T-helper 9 cell (primary cell): ENCODE measurements at places on chromosomes 4 and X.

DNA sequence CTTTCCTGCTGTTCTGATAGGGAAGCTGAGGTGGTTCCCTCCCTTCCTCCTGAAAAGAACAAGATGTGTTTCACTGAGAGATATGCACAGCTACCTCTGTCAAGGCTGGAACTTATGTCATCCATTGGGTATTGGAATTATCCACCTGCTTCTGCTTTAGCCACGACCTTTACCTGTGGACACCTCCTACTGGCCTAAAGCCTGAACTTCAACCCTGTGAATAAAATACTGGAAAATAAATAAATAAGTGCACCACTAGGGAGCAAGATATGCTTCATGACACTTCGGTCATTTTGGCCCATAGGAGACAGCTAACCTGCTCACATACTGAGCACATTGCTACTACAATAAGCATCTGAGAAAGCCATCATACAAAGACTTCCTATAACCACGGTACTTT, 419.9 kb upstream of the NWD2 start:
- no peak for DNase-seq

DNA sequence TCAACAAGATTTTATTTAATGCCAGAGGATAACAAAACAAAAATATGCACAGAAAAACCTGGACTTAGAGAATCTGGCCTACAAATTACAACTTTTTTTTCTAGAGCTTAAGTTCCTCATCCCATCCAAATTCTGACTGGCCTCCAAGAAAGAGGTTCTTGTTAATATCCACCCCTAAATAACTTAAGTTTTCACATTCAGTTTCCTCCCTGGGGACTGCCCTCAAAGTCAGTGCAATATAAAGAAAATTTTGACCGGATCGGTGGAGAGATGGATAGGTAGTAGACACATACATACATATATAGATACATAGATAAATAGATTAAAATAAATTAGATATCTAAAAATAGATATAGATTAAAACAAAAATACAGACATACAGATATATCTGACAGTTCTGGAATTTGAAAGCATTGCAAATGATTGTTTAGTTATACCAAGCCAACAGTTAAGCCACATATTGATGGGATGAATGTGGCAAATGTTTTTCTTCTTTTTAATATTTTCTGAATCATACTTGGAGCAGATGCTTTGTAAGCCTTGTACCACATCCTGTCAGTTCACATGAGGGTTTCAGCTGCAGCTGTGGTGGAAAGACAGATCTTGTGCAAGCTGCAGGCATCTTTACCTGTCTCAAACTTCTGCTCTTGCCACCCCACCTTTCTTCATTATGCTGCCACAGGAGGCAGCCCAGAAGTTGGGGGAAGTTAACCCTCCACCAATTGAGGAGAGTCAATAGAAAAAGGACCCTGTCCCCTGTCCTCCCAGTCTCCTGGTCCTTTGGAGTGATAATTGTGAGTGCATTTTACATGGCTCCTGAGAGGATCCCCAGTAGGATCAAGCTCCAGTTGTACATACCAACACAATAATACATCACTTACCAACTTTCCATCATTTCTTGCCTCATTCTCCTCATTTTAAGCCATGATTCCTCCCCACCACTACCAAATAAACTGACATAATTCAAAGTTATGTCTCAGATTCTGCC, 58.5 kb upstream of the PRDM8 start:
- DNase-seq = peak; percentile 25

DNA sequence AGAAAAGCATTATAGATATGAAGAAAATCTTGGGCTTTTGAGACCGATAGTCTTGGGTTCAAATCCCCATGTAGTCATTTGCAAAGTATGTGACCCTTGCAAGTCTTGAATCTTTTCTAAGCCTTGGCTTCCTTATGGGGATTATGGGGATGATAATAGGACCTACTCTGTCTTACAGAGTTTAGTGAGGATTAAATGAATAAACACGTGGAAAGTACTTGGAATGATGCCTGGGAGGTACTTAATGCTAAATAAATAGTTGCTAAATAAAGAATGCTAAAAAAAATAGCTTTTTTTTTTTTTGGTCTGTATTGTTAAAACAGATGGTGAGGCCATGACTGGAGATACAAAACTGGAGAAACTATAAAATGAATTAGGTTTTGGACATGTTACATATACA, 292.7 kb downstream of the GPAT3 start:
- no peak for DNase-seq

GRCh38 chr4:57405359-57405758, 295.2 kb upstream of the IGFBP7 start:
- no peak for DNase-seq

DNA sequence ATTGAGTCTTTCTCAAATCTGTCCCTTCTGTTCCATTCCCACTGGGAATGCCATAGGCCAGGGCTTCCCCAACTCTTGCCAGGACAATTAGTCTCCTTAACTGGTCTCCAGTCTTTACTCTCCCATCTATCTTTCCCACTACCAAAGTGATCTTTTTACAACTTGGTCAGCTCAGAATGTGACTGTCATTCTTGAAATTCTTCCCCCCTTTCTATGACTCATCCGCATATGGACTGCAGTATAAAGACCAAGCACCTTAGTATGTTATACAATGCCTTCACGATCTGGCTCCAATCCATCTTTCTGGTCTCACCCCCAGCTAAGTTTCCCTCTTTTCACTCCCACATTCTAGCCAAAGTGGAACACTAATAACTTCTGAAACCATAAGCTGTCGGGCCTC, 383.8 kb downstream of the OPHN1 start:
- no peak for DNase-seq

DNA sequence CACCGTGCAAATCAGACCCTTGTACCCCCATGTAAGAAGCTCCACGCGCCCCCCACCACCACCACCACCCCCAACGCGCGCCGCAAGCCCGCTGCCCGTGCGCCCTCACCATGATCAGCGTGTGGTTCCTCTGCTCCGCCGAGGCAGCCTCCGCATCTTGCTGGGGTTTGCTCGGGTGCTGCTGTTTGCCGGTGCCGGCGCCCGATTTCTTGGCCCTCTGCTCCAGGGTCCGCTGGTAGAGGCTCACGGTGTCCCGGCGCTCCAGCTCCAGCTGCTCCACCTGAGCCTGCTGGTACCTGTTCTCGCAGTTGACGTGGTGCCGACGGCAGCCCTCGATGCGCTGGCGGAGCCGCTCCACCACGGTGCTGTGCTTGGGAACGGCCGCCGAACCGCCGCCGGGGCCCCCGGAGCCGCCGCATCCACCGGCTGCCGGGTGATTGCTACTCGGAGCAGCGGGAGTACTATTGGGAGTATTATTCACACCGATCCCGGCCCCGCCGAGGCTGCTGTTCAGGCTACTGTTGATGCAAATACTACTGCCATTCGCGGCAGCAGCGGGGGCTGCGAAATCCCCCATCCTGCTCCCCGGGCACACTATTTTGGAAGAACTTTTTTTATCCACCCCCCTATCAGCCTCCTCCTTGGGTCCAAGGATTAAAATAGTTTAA, 1.1 kb downstream of the MAML3 start:
- DNase-seq = peak; percentile 31

DNA sequence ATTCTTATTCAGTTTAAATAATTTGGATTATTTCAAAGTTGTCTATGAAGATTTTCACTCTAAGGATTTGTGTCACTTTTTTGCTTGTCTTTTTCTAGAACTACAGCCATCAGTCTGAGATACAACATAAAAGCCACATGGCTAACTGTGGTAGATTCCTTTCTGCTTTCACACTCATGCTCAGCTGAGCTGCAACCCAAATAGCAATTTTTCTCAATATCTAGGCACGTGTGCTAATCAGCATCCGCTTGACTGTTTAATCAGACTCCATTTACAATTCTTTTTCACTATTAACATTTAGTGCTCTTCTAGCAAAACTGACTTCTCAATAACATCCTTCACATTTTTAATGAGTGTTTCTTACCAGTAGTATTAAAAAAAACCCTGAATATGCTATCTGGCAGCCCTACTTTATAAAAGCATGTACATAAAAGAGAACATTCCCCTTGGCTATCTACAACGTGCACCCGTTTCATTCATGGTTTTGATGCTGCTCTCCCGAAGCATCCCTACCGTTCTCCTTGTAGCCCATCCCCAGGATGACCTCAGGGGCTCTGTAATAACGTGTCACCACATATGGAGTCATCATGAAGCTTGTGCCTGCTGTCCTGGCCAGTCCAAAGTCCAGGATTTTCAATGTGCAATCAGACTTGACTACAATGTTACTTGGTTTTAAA, 259.2 kb downstream of the MAPK10 start:
- no peak for DNase-seq

DNA sequence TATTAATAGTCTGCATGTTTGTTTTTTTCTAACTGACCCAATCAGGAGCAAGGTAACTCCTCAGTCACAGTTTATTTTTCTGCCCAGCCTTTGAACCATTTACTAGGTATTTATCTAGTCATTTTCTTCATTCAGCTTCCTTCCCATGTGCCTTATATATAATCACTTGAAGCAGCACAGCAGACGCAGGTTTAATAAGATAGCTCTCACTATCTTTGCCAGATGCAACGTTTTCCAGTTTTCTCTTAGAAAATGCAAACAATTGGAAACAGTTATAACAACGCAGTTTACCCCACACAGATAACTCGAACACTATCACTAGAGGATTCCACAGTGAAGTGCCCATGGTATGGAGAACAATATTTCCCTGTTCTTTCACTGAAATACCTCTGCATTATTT, 56.4 kb upstream of the NFKB1 start:
- no peak for DNase-seq

GRCh38 chr4:7074426-7074825, 6.6 kb upstream of the GRPEL1 start:
- no peak for DNase-seq

GRCh38 chrX:46812445-46812844, 24.4 kb upstream of the RP2 start:
- no peak for DNase-seq

- DNase-seq = no peak
These were observed 29.8 kb upstream of the C1QTNF7 start for GRCh38 chr4:15398001-15398400.

GRCh38 chr4:101163936-101164335, 183.4 kb downstream of the PPP3CA start:
- DNase-seq = no peak

GRCh38 chr4:69689599-69689998, 36.6 kb upstream of the UGT2A1 start:
- no peak for DNase-seq

DNA sequence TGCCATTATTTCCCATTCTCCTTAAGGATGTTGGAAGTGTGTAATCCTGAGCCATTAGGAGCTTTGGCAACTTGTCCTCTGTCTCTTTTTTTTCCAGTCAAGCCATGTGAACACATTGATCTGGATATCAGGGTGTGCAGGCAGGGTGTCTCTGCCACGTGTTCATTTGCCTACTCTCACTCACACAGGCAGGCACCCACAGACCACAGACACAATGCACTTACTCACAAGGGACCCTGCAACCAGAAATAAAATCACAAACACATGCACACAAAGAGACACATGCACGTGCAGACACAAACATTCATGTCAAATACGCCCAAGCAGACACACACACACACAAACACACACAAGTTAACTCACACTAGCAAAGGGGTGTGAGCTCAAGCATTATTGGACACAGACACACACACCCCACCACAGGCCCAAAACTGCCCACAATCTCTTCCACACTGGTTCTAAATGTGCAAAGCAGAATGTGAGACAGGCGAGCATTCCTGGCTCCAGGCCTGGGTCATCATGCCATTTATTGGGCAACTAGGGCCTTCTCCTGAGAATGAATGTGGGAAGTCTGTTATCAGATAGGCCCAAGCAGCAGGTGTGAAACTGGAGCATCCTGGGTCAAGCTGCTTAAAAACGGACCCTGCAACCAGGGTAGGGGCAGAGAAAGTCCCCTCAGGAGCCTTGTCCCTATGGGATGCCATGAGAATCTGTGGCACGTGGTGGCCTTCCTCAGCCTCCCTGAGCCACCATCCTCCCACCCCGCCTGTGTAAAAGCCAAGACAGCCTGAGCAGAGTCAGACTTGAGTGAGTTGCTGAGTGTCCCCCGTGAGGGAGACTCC, 63.4 kb downstream of the NBDY start:
- no peak for DNase-seq

- no peak for DNase-seq
These were observed 8.3 kb upstream of the CLTRN start for GRCh38 chrX:15672881-15673280.

DNA sequence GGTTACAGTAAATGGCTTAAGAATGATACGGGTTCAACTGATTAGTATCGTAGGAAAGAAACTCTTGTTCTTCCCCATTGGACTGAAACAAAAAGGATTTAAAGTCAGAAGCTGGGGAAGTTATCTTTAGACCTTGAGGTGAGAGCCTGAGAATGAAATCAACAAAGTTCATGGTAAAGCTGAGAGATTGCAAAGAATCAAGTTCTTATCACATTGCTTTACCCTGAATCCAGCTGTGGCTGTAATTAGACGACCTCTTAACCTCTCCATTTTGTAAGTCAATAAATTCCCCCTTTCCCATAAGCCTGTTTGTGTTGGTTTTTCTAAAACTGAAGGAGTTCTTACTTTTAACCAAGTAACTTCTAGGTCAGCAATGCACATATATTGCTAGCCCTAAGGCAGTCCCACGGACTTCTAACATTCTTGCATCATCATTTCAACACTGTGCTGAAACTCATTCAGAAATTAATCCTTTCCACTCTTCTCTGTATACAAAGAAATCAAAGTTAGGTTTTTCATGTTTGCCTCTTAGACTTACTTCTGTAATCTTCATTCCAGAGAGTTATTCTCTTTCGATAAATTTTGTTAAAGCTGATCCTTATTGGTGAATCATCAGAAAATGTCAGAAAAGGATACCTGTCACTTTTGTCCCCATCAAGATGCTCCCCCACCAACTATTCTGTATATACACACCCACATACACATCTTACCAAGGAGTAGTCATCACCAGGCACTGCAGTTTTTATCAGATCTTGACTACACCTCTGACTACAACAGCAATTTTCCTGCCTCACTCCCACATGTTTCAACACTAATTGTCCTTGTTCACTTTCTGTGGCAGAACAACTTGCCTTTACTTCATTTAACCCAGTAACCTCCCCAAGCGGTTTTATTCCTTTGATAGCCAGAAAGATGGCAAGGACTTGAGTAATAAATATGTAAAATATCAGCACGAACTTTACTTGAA, 77.9 kb upstream of the STK26 start:
- DNase-seq = no peak

DNA sequence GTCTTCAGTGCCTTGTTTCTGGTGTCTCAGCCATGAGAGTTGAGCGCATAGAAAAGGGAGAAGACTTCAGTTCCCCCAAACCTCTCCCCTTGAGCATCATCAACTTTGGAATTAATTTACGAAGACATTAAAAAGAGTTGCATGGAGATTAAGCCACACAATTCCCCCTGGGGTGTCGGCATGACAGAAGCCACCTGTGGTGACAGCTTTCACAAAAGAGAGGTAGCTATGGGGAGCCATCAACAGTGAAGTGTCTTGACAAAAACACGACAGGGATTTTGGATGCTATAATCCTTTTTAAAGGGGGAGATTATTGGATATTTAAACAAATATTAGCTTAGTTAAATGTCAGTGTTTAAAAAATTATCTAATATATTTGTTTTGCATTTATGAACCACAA, 307.6 kb downstream of the LDB2 start:
- no peak for DNase-seq
